K562 (cell line): ENCODE measurements at places on chromosomes 3 and 15. TPM values are rescaled to one million over a fixed set of nuclear protein-coding genes. Genes with fewer than 3 reads are reported as not detected.

The UNC13C gene
- not detected in 2 replicates for total RNA-seq

GRCh38 chr3:126346466-126346865 lies 10.7 kb downstream of the KLF15 start:
- H3K27ac ChIP-seq = no peak overlapping the region
- no peak for DNase-seq
- no peaks in the 10 kb centered on the region for H3K27me3 ChIP-seq
- H3K36me3 ChIP-seq = no peaks in the 10 kb centered on the region
- H3K4me1 ChIP-seq = peaks cover 3% of the 10 kb centered on the region

GRCh38 chr15:38323895-38324294 lies 71.3 kb downstream of the SPRED1 start:
- no peak overlapping the region for H3K27ac ChIP-seq
- H3K4me1 ChIP-seq = 0 out of 3 replicates have a peak, but pooled peaks cover 2% of the 10 kb centered on the region
- H3K36me3 ChIP-seq = peaks cover 38% of the 10 kb centered on the region
- DNase-seq = peak; percentile 41

- DNase-seq = peak; percentile 32
- H3K27ac ChIP-seq = peak overlapping the region; percentile 90
- no peak overlapping the region for H3K4me3 ChIP-seq
- H3K36me3 ChIP-seq = peaks cover 3% of the 10 kb centered on the region; the same call in 1 of the 3 replicates
- H3K4me1 ChIP-seq = peaks cover 41% of the 10 kb centered on the region
Measured at GRCh38 chr3:40299721-40300335, 9.7 kb upstream of the EIF1B start.

- H3K27ac ChIP-seq = no peak overlapping the region
- H3K4me1 ChIP-seq = no peaks in the 10 kb centered on the region
- DNase-seq = no peak
- H3K27me3 ChIP-seq = no peaks in the 10 kb centered on the region
- no peak overlapping the region for H3K4me3 ChIP-seq
- H3K36me3 ChIP-seq = no peaks in the 10 kb centered on the region
Measured at GRCh38 chr3:132294906-132295305, 22.3 kb upstream of the ACP3 start.
